ENCODE measurements at places on chromosomes 2 and 18.

- no peak for DNase-seq
Observed at GRCh38 chr2:175852879-175853615, 149.0 kb downstream of the LNPK start.

DNA sequence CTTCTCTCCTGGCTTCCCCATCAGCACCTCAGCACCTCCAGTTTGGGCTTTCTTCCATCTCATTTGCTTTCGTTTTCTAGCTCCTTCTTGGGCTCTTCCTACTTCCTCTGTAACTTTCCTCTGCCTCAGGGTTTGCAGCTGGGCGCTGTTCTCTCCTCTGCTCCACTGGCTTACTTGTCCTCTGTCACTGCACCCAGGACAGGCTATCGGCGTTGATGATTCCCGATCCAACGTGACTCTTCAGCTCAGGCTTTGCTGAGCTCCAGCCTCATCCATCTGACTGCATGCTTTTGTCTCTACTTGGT lies 362.4 kb downstream of the CYRIA start:
- no peak for DNase-seq

GRCh38 chr2:82811946-82812345 lies 1647.1 kb downstream of the SUCLG1 start:
- DNase-seq: no peak

DNA sequence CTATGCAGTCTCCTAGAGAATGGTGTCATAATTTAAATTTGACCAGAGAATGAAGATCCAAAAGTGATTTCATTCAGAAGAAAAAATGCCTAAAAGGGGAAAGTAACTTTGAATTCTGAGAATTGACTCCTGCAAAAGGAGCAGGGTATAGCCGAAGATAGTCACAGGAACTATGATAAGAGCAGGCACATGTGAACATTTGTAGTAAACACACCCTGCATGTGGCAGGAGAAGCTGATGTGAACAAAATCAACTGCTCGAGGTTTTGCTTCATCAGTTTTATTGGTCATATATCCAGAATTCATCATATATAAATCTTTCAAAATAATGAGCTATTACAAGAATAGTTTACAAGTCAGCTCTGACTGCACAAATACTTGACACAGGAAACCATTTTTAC lies 14.0 kb downstream of the MCFD2 start:
- DNase-seq: no peak

- no peak for DNase-seq
Observed at GRCh38 chr2:238235856-238236255, 4.0 kb downstream of the HES6 start.

DNA sequence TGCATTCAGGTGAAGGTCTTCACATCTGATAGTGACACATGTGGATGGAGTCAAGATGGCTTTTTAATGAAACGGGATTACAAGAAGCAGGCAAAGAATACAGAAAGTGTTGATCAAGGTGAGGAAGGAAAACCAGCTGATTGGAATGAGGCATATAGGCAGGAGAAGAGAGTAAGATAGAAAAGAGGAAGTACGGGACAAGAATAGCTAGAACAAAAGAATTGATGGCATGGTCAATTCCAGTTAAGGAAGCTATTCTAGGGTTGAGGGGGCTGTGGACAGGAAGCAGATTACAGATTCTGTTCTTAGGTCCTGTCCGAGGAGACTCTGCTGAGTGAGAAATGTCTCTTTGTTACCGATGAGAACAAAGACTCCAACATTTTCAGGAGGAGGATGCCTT lies 13.2 kb upstream of the NCK2 start:
- no peak for DNase-seq

GRCh38 chr2:72181616-72182015 lies 34.0 kb upstream of the CYP26B1 start:
- no peak for DNase-seq
